NCI-H1417 treated with DMSO at 0.1 percent for 48 hours (cell line): ENCODE measurements at places on chromosomes 1 and 21.

DNA sequence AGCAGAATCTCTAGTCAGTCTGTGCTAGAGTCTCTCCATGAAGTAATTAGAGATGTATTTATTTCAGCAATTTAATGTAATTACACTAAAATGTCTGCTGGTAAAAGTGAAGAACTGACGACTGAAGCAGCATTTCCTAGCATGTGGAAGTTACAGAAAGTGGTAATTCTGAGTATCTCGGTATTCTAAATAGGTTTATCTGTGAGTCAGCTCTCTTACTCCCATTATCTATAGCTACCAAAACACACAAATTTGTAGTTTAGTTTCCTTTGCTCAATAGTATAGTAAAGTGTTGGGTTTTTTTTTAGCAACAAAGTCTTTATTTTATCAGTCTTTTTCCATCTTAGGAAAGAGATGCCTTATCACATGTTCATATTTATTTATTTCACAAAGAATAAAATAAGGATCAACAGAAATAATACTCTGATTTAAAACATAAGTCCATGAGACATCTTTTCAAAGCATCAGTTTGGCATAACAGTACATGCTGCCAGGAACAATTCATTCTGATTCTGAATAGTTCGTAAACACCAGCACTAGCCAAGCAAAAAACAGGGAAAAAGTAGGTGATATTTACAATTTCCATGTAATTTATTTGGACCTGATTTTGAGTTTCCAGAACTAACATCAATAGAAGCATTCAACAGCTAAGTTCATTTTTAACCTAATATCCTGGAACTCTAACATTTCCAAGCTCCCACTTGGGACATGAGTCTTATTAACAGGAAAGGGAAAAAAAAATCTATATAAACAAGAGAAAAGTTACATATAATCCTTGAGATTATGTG, 76.3 kb downstream of the KCNT2 start:
- no peak for DNase-seq

- DNase-seq: no peak
Measured at GRCh38 chr1:203447151-203447550, 28.5 kb upstream of the PRELP start.

- no peak for DNase-seq
Measured at GRCh38 chr1:55057956-55058298, 18.6 kb downstream of the PCSK9 start.

GRCh38 chr21:43608225-43608624, 51.1 kb downstream of the HSF2BP start:
- no peak for DNase-seq

GRCh38 chr1:215084621-215085020, 2.1 kb downstream of the KCNK2 start:
- no peak for DNase-seq
